ENCODE measurements at places on chromosomes 6 and 20. TPM values are rescaled to one million over a fixed set of nuclear protein-coding genes. Genes with fewer than 3 reads are reported as not detected.

The AIF1 gene
- total RNA-seq = 0.13 TPM

The SF3B5 gene
- total RNA-seq = 90.9 TPM

- DNase-seq = no peak
Measured at GRCh38 chr6:122735582-122735981, 43.9 kb upstream of the FABP7 start.

DNA sequence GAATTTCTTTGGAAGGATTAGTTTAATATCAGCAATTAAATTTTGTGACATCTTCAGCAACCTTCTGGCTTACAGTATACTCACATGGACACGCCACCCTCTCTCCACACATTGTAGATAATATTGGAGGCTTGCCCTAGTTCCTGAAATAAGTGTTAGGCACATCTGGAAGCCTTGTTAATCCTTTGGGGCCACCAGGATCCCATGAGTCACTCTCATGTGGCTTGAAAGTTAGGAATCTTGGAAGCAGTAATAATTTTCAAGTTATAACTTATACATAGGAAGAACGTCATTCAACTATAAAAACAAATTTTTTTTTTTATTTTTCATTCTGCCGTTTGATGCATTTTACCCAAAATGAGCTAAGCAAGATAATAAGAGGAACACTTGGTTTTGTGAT, 20.5 kb downstream of the LAMA4 start:
- peak; percentile 86 for DNase-seq

DNA sequence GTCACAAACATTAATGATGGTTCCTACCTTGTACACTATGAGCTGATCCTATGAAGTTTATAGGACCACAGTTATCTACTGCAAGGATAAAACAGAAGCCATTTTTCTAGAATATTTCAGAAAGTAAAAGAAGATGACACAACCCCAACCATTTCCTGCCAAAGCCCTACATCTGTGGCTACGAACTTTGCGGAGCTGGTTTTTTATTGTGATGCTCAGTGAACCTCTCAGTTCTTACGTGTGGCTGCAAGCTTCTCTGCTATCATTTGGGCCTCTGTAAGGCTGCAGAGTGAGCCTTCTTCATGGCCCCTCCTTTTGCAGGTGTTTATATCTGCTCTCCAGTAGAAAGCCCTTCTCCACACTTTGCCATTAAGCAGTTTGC, 17.8 kb upstream of the TAGAP start:
- no peak for DNase-seq

- no peak for DNase-seq
Measured at GRCh38 chr6:104684911-104685415, 174.8 kb downstream of the HACE1 start.

GRCh38 chr6:80402266-80402665, 295.8 kb downstream of the BCKDHB start:
- no peak for DNase-seq
